Iris pigment epithelial cell (primary cell): ENCODE measurements at places on chromosomes 5 and 9.

- DNase-seq: peak; percentile 58
Measured at GRCh38 chr9:80204054-80204453, 632.3 kb downstream of the TLE4 start.

GRCh38 chr5:114174131-114174530 is 187.7 kb upstream of the KCNN2 start:
- peak; percentile 41 for DNase-seq

DNA sequence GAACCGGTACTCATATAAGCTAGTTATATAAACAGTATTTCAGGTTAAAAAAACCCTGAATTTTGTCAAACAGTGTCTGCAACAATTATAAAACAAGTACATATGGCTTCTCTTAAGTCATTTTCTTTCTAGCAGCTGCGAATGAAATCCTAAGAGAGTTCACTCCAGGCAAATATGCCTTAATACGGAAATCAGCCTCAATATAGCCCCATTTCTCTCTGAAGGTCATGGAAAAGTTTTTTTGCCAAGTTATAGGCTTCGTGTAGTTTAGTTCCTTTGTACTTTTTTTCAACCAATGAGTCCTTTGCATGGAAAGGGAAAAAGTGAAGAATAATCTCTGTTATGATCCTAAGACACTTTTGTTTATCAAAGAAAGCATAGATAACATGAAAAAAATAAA is 848.0 kb upstream of the ACO1 start:
- no peak for DNase-seq

- DNase-seq: no peak
Measured at GRCh38 chr5:140336388-140336787, 10.0 kb downstream of the HBEGF start.

GRCh38 chr5:60546207-60546606 is 153.8 kb downstream of the DEPDC1B start:
- DNase-seq: no peak

GRCh38 chr9:98925956-98926355 is 17.8 kb upstream of the COL15A1 start:
- peak; percentile 26 for DNase-seq

- DNase-seq: no peak
Measured at GRCh38 chr9:116453785-116454184, 233.3 kb upstream of the TRIM32 start.

DNA sequence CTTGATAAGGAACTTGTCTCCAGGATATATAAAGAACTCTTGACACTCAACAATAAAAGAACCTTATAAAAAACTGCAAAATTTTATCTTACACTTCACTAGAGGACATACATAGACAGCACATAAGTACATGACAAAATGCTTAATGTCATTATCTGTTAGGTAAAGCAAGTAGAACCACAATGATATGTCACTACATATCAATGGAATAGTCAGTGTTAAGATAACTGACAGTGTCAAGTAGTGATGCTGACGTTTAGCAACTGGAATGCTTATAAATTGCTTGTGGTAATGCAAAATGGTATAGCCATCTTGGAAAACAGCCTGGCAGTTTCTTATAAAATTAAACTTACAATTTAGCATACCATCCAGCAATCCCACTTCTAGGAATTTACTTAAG is 314.1 kb downstream of the KDM4C start:
- no peak for DNase-seq

DNA sequence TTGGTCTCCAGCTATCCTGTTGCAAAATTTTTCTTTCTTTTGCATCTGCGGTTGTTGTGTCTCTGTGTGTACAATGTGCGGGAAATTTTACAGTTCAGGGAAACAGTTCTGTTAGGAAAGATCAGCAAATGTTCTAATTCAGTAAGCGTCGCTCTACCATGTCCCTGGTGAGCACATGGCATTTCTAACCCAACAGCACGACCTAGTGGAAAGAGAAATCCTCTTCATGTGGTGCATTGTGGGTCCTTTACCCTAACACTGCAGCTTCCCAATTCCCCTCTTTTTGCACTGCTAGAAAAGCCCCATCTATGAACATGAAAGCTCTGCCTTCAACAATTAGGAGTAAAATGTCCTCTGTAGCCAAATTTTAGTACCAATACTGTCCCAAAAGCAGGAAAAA is 974.2 kb upstream of the CDH9 start:
- DNase-seq: no peak

GRCh38 chr5:96875791-96876291 is 459 bp upstream of the ERAP2 start:
- DNase-seq: peak; percentile 25

GRCh38 chr5:112205846-112206245 is 213.2 kb downstream of the EPB41L4A start:
- DNase-seq: no peak

DNA sequence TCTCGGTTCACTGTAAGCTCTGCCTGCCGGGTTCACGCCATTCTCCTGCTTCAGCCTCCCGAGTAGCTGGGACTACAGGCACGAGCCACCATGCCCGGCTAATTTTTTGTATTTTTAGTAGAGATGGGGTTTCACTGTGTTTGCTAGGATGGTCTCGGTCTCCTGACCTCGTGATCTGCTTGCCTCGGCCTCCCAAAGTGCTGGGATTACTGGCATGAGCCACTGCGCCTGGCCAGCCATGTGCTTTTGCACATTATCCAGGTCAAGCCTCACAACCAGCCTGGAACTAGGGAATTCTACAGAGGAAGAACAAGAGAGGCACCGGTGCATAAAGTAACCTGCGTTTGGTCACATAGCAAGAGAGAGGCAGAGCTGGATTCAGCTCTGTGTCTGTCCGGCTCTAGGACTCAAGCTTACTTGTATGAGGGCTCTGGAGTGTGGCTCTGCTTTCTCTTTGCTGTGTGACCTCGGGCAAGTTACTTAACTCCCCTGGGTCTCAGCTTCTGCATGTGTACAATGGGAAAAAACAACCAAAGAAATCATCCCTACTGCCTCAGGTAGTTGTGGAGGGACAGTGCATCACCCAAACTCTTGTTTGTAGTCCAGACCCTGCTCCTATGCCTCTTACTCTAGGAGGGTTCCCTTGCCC is 6.3 kb downstream of the FGF18 start:
- no peak for DNase-seq

GRCh38 chr5:181170237-181170825 is 22.9 kb downstream of the OR2V2 start:
- DNase-seq: no peak

DNA sequence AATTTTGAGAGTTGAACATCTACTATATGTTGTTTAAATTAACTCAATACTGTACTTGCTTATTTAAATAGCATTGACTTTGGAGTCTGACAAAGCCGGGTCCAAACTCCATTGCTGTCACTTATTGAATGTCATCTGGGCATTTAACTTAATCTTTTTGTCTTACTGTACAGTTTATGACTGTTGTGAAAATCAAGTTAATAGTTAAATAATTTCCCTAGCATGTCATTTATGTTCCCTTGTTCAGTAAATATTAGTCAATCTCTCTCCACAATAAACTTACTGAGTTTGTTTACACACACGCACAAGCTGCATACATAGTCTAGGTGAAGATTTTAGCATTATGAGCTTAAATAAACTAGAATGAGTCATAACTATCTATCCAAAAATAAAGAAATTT is 6.3 kb upstream of the UGCG start:
- DNase-seq: no peak

- DNase-seq: no peak
Measured at GRCh38 chr5:95884511-95884910, 62.0 kb upstream of the GLRX start.

GRCh38 chr5:37495668-37496347 is 116.7 kb downstream of the WDR70 start:
- peak; percentile 81 for DNase-seq

DNA sequence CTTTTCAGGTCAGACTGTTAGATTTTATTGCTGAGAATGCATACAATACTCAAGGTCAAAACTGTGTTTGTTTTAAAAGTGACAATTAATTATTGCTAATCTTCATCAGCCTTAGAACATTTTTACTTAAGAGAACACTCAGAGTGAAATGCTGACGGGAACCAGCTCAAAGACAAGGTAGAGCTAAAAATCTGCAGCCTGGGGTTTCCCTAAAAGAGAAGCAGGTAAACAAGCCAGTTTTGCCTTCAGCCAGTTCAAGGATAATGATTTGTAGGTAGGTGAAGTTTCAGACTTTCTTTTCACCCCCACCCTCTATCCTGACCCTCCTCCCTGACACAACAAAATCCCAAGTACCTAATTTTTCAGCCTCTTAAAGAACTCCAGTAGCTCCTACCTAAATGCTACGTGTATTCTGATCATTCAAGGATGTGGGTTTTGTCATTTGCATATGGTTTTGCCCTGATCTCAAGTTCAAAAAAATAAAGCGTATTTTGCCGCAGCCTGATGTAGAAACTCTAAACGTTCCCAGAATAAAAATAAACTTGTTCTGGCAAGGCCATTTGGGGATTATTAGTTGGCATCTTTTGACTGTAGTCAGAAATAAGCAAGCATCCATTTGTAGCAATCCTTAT is 407.2 kb downstream of the EFNA5 start:
- DNase-seq: peak; percentile 51

- no peak for DNase-seq
Measured at GRCh38 chr9:106420511-106420944, 442.4 kb upstream of the ZNF462 start.

GRCh38 chr5:168169791-168170190 is 121.7 kb upstream of the WWC1 start:
- no peak for DNase-seq

DNA sequence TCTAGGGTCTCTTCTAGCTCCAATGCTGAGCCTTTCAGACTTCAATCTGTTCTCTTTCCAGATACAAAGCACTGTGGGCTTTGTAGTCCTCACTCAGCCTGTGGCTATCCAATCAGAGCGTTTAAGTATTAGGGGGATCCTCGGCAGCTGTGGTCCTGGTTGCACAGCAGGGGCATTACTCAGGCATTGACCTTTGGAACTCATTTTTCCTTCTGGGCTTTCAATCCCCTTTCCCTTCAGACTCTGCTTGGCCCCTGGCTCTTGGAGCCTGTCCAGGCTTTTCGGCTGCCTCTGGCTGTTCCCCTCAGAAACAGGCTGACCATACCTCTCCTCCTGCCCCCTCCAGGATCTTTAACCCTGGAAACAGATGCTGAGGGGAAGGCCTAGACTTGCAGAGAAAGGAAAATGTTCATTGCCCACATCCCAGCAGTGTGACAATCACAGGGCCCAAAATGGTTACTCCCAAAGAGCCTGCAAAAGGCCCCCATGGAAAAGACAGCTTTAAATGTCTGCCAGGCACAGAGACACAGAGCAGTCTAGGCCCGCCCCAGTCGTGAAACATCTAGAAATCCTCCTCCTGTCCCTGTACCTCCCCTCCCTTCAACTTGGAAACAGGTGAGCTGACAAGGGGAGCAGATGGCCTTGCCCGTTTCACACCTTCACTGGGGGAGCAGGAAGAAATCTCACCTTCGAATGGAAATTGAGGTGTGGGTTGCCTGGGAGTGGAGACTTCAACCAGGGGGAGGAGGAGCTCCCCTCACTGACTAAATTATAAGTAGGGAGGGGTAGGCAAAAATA is 13.7 kb downstream of the C1QTNF2 start:
- no peak for DNase-seq

DNA sequence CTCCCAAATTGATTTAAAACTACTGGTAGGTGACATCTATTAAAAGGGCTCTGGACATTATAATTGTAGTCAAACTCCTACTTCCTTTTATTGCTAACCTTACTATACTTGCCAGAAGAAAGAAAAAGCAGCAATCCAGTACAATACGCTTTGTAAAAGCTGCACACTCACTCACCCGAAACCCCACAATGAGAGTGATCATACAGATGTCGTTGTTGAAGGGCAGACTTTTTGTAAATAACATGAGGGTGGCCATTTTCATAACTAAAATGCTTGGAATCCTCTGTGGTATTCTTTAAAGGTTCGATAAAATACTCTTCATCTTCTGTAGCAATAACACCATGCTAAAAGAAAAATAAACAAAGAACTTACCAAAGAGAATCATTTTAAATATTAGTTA is 21.7 kb downstream of the ADAMTS6 start:
- peak; percentile 40 for DNase-seq

DNA sequence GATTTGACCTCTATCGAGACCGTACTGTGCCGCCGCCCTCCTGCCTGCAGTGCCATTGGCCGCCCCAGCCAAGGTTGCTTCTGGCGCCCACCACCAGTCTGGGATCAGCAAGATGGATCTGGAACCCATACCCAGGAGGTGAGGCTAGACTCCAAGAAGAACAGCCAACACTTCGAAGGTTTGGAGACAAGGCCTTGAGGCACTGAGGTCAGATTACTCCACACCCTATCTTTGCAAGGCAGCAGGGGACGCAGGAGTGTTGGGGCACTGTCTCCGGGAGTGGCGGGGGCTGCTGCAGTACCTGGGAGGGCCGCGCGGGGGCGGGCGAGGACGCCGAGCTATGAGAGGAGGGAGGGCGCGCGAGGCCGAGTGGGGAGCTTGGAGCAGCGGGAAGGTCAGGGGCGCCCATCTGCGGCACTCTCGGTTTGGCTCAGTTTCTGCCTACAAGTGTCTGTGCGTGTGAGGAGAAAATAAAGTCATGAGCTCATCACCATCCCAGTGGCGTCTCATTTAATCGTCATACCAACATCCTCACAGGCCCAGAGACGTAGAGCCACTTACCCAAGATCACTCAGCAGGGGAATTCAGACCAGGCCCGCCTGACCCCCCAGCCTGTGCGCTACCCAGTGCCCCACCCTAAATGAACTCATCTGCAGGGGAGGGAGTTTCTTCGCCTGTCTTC is 20.5 kb upstream of the PSD2 start:
- peak; percentile 26 for DNase-seq

- DNase-seq: peak; percentile 4
Measured at GRCh38 chr9:101639785-101640665, 45.3 kb upstream of the PPP3R2 start.
